ENCODE measurements at places on chromosomes 16 and 17. TPM values are rescaled to one million over a fixed set of nuclear protein-coding genes. Genes with fewer than 3 reads are reported as not detected.
A peak's percentile ranks its signal among the peaks of the same experiment; 100 is the strongest.

The RBL2 gene
- polyA plus RNA-seq, result 22.7 TPM

The WDR81 gene
- polyA plus RNA-seq, result 16.1 TPM

The MAF gene
- polyA plus RNA-seq, result 47.1 TPM

The TEKT5 gene
- polyA plus RNA-seq, result not detected

The CARD14 gene
- 0.17 TPM for polyA plus RNA-seq

The LRRC36 gene
- 3.1 TPM for polyA plus RNA-seq

The TMEM100 gene
- 0.67 TPM for polyA plus RNA-seq

The HLF gene
- 9.1 TPM for polyA plus RNA-seq

The HBZ gene
- not detected for polyA plus RNA-seq

GRCh38 chr17:55845385-55845784 is 94.5 kb downstream of the PCTP start:
- peak; percentile 85 for DNase-seq

DNA sequence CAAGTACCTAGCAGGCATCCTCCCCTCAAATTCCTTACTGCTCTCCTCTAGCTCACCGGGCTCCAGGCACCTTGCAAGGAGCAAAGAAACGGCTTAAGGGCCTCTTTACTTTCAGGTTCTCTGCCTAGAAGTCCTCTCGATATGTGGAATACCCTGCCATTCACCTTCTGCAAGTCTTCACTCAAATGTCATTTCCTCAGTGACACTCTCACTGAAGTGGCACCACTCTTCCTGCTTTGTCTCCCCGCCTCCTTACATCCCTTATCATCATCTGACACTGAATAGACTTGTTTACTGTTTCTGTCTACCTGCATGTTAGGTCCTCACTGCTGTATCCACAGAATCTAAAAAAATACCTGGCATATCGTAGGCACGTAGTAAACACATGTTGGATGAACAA is 947 bp downstream of the SLC7A6OS start:
- no peak for DNase-seq

DNA sequence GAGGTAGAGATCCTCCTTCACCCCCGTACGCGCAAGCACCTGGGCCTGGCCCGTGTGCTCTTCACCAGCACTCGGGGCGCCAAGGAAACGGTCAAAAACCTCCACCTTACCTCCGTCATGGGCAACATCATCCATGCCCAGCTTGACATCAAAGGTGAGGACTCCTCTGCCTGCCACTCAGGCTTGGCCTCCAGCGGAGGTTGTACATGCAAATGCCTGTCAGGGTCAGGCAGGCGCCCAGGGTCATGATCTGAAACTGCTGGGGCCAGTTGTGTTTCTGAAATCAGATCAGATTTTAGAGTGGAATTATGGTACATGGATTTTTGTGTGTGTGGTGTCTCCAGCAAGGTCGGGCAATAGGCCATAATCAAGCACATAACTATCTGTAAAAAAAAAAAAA is 3.8 kb downstream of the SETD1A start:
- DNase-seq, result no peak

DNA sequence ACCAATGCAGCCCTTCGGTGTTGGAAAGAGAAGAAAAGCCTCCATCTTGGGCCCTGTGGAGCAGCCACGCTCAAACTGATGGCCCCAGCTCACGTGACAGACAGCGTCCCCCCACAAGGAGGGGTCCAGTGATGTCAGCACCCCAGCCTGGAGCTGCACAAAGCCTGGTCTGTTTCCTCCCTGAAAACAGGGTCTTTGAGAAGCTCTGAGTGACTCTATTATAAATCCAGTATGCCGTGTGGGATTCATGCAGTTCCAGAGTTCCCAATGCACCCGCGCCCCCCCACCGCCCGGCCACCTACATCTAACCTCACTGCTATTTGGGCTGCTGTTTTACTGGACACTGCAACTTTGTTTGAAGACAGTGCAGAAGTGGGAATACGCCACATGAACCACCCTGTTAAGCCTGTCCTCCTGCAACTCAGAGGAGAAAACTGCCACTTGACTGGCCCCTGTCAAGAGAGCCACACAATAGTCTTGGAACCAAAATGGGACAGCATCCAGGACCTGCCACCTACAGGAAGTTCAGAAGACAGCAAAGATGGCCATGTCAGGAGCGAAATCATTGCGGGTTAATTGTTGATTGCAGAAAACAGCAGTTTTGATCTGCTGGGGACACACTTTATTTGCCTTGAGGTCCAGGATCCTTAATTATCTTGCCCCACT is 33.1 kb downstream of the PMP22 start:
- no peak for DNase-seq

DNA sequence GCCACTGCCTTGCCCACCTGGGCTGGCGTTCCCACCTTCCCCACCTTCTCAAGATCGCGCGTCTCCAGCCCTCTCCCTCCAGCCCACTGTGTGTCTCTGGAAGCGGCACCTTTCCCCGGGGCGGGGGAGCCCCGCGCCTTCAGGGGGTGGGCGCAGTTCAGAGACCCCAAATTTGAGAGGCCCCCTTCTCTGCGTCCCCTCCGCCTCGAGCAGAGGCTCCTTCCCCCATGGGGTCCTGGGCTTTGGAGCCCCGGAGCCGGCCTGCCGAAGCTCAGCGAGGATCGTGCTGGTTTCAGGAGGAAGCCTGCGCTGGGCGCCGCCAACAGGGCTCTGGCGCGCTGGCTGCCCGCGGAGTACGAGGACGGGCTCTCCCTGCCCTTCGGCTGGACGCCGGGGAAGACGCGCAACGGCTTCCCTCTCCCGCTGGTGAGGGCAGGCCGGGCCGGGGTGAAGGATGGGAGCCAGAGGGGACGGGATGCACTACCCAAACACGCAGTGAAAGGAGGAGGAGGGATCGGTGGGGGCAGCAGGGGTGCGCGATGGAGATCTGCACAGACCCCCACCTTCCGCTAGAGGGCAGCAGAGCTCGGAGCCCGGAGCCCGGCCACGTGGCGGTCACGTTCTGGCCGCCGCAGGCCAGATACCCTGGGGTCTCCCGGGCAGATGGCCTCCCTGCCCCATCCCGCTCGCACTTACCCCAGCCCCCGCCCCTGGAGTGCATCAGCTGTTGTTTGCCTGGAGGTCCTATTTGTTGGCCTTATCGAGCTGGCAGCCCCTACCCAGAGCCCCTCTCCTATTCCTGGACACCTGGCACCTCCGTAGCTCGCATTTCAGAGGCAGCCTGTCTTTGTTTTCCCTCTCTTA is 11.1 kb downstream of the LPO start:
- peak; percentile 84 for DNase-seq

DNA sequence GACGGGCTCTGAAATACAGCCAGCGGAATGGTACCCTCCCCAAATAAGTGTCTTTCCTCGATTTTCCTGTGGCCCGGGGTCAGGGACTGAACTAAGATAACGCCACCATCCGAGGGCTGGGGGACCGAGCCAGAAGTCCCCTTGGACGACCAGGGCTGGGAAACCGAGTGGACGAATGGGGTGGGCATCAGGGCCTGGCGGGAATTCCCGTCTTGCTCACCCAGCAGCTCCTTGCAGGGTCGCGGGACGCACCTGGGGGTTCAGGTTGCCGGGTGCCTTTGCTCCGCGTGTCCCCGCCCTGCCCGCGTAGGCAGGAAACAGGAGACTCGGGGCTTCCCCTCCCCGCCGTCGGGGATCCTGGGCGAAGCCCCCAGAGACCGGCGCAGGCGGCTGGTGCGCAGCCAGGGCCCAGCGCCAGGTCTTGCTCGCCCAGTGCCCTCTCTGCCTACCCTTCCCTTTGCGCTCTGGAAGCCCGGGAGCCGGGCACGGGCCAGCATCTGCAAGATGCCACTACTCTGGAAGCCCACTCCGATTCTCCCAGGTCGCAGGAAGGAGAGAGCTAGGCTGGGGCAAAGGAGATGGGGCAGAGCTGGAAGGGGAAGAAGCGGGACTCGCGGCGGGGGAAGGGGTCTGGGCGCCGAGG is 665 bp upstream of the GRIN2C start:
- no peak for DNase-seq

DNA sequence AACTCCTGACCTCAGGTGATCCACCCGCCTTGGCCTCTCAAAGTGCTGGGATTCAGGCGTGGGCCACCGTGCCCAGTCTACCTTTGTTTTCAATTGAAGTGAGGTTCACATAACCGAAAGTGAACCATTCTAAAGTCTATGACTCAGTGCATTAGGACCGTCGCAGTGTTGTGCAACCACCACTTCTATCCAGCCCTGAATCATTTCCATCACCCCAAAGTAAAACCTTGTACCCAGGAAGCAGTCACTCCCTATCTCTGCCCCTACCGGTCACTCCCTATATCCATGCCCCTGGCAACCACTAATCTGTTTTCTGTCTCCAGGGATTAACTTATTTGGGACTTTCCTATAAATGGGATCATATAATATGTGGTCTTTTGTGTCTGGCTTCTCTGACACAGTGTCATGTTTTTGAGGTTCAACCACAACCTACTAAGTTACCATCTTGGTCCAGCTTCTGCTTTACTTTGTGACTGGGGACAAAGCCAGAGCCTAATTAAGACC is 28.3 kb upstream of the CDC42EP4 start:
- no peak for DNase-seq

- peak; percentile 46 for DNase-seq
Measured at GRCh38 chr16:8855051-8855786, 13.6 kb downstream of the CARHSP1 start.

- DNase-seq, result no peak
Measured at GRCh38 chr16:12211870-12212690, 235.5 kb downstream of the SNX29 start.

GRCh38 chr17:40937384-40937819 is at the start of gene KRT23:
Gene KRT23, minus strand, starts transcription at chr17:40937646. Its CDS starts 1,043 bp downstream, at chr17:40936603.
- DNase-seq, result peak; percentile 26

GRCh38 chr16:11181242-11181898 is 74.6 kb downstream of the SOCS1 start:
- no peak for DNase-seq

DNA sequence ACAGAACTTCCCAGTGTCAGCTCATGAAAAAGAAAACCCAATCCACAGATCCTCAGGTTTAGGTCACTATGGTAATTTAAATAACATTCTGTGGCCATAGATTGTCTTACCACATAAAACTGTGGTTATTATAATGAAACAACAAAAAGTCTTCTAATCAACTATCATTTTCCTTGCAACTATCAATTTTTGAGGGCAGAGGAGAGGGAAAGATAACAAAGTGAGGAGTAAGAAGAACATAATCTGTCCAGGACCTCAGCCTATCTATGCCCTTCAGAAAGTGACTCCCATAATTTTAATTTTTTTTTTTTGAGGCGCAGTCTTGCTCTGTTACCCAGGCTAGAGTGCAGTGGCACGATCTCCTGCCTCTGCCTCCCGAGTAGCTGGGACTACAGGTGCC is 4.0 kb upstream of the GGNBP2 start:
- DNase-seq, result no peak

DNA sequence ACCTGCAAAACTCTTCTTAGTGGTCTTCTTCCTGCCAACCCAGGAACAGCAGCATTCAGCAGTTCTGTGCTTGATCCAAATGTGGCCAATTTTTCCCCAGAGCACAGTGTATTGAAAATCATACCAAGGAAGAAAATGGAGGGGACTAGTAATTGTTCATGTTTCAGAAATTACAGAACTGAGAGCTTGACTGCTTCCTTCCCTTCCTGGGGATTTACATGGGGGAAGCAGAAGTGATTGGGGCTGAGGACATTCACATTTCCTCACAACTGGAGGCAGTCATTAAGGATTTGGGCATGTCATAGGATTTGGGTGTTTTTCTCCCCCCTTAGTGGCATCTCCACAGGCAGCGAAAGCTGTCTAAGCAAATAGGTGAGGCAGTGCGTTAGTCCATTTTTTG is 19.7 kb downstream of the CIITA start:
- no peak for DNase-seq

DNA sequence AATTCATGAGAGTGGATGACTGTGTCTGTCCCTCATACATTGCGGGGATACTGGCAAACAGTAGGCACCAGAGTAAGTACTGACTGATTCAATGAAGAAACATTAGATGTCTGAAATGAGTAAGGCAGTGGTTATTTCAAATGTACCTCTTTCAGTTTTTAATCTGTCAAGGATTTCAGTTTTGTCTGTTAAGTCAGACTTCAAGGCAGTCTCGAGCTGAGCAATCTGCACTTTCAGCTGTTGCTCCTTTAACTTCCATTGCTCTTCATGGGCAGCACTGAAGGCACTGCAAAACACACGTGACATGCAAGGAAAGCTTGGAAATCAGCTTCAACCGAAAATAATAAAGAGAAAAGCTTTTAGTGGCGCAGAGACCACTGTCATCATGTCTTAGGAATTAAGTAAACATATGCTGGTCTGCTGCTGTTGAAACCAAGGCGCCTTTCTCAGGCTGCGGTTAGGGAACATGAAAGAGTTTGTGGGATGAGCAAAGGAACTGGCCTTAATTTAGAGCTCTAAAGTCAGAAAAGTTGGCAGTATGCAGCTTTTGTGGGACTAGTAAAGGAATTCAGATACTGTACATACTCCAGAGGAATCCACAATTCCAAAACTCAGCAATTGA is 38.8 kb downstream of the RPGRIP1L start:
- DNase-seq, result no peak

DNA sequence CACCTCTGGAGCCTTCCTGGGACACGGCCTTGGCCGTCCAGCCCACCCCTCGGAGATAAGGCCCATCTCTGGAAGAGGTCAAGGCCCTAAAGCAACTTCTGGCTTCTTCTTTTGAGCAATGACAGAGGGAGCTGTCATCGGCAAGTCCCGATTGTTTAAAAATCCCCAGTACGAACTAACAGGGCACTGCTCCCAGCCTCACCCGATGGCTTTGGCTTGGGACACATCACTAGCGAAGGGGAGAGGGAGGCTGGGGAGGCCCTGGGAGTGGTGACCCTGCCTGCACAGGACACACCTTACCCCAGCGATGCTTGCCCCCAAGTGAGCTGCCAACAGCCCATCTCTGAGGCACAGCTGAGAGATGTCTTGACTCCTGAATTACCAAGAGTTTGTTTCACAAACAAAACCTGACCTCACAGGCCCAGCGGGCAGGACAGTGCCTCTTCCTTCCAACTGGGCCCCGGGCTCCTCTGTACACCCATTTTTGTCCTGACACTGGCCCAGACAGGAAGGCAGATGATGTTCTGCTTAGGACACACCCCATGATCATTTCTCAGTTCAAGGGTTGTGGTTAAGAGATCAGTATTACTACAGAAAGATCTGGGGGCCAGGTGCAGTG is 4.8 kb downstream of the SYNGR2 start:
- DNase-seq, result no peak

- DNase-seq, result peak; percentile 99
Measured at GRCh38 chr17:75633486-75634375, 497 bp downstream of the SMIM5 start.

DNA sequence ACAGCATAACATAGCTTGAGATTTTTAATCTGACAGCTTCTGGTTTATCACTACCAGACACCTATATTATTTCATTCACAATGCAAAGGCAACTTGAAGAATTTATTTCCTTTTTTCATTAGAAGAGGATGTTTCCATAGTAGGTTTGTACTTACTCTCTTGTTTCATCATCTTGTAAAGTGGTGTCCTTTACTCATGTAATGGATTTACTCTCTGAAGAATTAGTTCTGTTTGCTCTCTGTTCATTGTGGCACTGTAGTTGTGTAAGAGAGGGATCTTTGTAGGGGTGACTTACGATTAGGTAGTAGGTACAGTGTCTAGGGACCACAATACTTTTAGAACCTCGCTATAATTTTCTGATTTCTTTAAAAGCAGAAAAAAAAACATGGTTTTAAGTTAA is 256.1 kb downstream of the BCAS3 start:
- no peak for DNase-seq
